ENCODE measurements at places on chromosomes 13 and 19.
A peak's percentile ranks its signal among the peaks of the same experiment; 100 is the strongest.

DNA sequence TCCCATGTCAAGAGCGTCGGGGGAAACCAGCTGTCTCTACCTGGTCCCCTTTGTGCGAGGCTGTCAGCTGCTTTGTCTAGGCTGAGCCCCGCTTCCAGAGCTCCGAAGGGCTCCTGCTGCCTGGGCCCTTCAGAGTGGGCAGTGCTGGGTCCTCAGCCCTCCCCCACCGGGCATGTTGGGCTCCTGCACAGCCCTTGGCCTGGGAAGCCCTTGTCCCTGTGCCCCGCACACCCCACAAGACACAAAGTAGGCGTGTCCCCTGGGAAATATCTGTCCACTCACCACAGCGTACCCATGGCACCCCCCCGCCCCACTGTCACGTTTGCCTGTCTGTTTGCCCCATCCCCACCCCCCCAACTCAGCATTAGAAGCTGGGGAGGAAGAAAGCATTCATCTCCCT is 39.6 kb upstream of the RANBP3 start:
- no peak for DNase-seq

- DNase-seq, result peak; percentile 35
These were observed 6.1 kb upstream of the KANK2 start for GRCh38 chr19:11203194-11204075.

DNA sequence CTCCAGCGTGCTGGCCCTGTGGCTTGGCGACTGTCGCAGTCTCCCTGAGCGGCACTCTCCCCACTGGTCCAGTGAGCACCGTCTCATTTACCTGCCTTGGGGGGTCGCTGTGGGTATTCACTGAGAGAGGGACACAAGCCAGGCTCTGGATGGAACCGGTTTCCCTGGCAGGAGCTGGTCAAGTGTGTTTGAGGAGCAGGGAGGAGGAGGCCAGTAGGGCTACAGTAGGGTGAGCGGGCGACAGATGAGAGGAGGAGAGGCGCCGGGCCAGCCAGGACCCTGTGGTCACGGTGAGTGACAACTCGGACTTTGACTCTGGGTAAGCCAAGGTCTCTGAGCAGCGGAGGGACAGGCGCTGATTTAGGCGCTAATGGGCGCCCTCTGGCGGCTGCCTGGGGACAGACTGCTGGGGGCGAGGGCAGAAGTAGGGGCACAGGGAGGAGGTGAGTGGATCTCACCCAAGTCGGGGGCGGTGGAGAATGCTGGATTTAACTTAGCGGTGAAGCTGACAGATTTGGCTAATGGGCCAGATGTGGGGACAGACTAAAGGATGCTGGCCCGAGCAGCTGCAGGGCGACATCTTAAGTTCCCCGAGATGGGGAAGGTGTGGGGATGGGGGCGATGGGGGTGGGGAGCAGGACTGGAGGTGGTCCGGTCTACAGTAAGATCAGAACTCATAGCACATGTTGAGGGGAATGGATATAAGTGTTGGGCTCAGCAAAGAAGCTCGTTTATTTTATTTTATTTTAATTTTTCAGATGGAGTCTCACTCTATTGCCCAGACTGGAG is 4.7 kb upstream of the PRMT1 start:
- peak; percentile 78 for DNase-seq

DNA sequence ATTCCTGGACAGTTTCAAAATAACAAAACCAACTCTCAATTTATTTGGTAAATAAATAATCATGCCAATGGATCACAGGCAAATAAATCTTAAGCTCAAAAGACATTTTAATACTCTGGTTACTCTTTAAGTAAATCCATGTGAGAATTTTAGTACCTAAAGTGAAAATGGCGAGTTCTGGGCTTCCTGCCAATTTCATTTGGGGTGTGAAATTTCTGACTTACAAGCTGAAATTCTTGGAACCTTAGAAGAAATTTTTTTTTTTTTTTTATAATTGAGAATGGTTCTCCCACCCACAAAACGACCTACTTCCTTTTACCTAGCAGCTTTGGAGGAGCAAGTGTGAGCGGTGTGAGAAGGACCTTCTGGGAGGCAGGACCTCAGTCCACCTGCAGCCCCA is 354.5 kb upstream of the NBEA start:
- no peak for DNase-seq

GRCh38 chr13:103466761-103467160 is 400.5 kb upstream of the SLC10A2 start:
- DNase-seq, result no peak

GRCh38 chr13:23941211-23941610 is 43.9 kb upstream of the C1QTNF9B start:
- no peak for DNase-seq

- DNase-seq, result no peak
These were observed at the start of gene TEAD2 for GRCh38 chr19:49362048-49362928. Gene TEAD2 (minus strand): TSS chr19:49362416. CDS start chr19:49360075, 2,341 bp downstream.

DNA sequence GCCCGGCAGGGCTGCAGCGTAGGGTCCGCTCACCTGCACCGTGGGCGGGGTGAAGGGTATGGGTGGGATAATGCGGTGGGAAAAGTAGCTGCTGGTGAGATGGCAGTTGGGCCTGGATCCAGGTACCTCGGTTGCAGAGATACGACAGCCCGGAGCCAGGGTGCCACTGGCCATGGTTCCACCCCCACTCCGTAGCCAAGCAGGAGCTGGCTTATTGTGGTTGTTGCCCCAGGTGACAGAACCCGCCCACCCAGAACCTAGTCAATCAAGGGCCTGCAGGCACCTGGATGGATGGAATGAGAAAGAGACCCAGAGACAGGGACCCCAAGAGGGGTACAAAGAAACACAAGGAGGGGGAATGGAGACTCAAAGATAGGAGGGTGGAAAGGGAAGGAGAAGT is 3.5 kb upstream of the LHB start:
- no peak for DNase-seq

GRCh38 chr13:113857531-113858195 is 6.2 kb downstream of the GAS6 start:
- no peak for DNase-seq

DNA sequence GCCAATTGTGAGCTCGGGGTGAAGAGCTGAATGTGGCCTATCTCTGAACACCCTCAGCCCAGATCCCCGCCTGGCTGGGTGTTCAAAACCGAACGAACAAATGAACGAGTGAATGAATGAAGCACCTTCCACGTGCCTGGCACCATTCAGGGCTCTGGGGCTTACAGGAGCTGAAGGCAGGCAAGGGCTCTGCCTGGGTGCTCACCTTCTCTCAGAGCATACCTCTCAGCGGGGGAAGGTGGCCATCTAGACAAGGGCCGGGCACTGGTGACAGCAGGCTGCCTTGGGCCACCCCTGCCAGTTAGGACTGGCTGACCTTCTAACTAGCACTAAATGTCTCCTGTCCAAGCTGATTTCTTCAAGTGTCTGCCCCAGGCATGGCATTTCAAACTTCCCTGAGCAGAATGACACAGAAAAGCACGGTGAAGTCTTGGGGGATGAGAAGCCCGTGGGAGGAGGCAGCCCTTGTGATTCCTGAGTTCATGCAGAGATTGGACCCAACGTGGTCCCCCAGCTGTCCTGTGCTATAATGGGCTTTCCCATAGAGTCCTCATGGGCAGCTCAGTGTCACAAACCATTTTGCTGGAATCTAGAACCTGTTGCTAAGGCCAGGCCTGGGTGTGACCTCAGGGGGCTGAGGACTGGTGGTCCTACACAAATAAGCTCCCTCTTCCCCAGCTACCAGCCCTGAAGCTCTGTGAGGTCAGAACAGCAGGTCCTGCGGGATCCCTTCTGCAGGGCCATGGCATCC is 27.9 kb upstream of the VSTM2B start:
- DNase-seq, result no peak

GRCh38 chr13:46296921-46297320 is 85.2 kb downstream of the LRRC63 start:
- DNase-seq, result no peak

DNA sequence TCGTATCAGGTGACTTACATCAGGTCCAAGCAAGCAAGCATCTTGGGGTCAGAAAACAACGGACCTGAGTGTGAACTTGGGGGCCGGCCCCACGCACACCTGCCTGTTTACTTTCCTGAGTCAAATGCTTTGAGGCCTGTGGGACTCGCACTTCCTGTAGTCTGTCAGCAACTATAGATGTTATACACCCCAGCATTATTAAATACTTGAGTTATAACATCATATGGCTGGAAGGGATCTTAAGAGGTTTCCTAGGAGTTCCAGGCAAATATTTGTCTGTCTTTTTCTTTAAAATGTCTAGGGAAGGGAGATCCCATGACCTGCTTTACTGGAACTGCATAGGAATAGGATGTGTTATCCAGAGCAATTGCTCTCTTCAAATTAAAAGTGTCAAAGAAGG is 280.6 kb downstream of the SHISA2 start:
- no peak for DNase-seq

GRCh38 chr13:22372261-22372660 is 701.4 kb downstream of the FGF9 start:
- DNase-seq, result no peak

DNA sequence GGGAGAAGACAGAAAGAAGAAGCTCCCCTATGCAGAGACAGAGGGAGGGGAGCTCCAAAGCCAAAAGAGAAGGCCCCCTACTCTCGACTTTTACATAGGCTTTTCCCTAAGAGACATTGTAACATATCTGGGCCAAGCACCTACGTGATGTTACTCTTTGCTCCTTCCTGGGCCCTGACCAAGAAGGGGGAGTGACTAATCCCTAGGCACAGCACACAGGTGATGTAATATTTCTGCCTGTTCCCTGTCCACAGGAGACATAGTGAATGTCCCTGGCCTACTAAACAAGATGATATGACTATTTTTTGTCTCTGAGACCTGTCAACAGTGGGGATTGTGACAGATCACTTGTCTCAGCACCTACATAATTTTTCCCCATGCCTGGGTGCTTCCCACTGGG is 15.9 kb upstream of the ZNF254 start:
- DNase-seq, result no peak
